ENCODE measurements at places on chromosomes 7 and 10.

GRCh38 chr7:22480523-22481075, 19.4 kb downstream of the STEAP1B start:
- H3K27ac ChIP-seq = no peak overlapping the region
- DNase-seq = no peak
- no peaks in the 10 kb centered on the region for H3K27me3 ChIP-seq
- H3K4me3 ChIP-seq = no peak overlapping the region
- H3K36me3 ChIP-seq = no peaks in the 10 kb centered on the region

GRCh38 chr7:96953676-96954513, 51.5 kb upstream of the DLX6 start:
- H3K4me1 ChIP-seq = no peaks in the 10 kb centered on the region
- no peaks in the 10 kb centered on the region for H3K27me3 ChIP-seq
- H3K36me3 ChIP-seq = no peaks in the 10 kb centered on the region
- H3K4me3 ChIP-seq = no peak overlapping the region

GRCh38 chr10:91188889-91189288, 31.6 kb upstream of the PCGF5 start:
- H3K27ac ChIP-seq = no peak overlapping the region
- H3K4me3 ChIP-seq = no peak overlapping the region
- DNase-seq = no peak

- peaks cover 10% of the 10 kb centered on the region for H3K36me3 ChIP-seq
- no peaks in the 10 kb centered on the region for H3K4me1 ChIP-seq
- DNase-seq = no peak
- no peaks in the 10 kb centered on the region for H3K27me3 ChIP-seq
These were observed 59.4 kb upstream of the ASAH2 start for GRCh38 chr10:50310560-50311174.

DNA sequence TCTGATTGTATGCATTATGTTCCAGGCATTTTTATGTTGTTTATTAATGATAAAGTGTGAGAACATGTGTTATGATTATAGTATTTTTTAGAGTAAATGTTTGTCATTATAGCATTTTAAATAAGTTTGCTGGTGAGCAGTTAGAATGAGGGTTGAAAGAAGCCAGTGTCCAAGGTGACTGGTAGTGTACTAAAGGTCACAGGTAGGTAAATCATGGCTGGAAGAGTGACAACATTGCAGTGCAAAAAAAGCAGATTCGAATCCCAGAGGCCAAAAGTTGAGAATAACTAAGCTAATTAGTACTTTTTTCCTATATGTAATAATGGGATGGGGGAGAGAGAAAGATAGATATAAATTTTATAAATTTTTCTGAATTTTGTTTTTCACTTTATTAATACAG, 44.0 kb downstream of the RSBN1L start:
- no peak overlapping the region for H3K27ac ChIP-seq
- no peaks in the 10 kb centered on the region for H3K27me3 ChIP-seq
- DNase-seq = no peak
- H3K4me1 ChIP-seq = no peaks in the 10 kb centered on the region
- no peaks in the 10 kb centered on the region for H3K36me3 ChIP-seq

GRCh38 chr10:74585231-74586087, 240.9 kb upstream of the KAT6B start:
- no peaks in the 10 kb centered on the region for H3K27me3 ChIP-seq
- peak; percentile 34 for DNase-seq
- H3K36me3 ChIP-seq = no peaks in the 10 kb centered on the region

GRCh38 chr10:67780759-67781538, 57.0 kb downstream of the DNAJC12 start:
- H3K27me3 ChIP-seq = no peaks in the 10 kb centered on the region
- DNase-seq = no peak
- no peaks in the 10 kb centered on the region for H3K36me3 ChIP-seq
- no peaks in the 10 kb centered on the region for H3K4me1 ChIP-seq

- DNase-seq = no peak
- peaks cover 3% of the 10 kb centered on the region for H3K4me1 ChIP-seq
- H3K27ac ChIP-seq = no peak overlapping the region
- H3K4me3 ChIP-seq = no peak overlapping the region
- H3K27me3 ChIP-seq = no peaks in the 10 kb centered on the region
These were observed 138.1 kb upstream of the LAMB4 start for GRCh38 chr7:108268200-108268820.

Data from thymus (tissue), 14 donors.